ENCODE measurements at places on chromosomes 12 and 14. TPM values are rescaled to one million over a fixed set of nuclear protein-coding genes. Genes with fewer than 3 reads are reported as not detected.

- DNase-seq: no peak
Observed at GRCh38 chr14:71208702-71209357, 301.6 kb downstream of the PCNX1 start.

DNA sequence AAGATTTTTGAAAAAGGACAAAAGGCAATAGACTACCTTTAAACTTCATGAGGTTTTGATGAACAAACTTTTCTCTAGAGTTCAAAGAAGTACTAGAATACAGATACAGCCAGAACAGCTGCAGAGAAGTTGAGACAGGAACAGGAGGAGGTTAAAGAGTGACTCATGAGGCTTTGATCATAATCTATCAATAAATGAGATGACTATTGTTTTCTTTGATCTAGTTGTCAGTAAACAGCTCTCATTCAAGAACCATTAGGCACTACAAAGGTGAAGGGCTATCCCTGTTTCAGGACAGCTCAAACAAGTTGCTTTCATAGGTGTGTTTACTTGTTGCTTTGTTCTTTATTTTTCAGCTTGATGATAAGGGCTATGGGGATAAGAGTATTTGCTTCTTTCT is 2.4 kb downstream of the WASHC3 start:
- DNase-seq: no peak

DNA sequence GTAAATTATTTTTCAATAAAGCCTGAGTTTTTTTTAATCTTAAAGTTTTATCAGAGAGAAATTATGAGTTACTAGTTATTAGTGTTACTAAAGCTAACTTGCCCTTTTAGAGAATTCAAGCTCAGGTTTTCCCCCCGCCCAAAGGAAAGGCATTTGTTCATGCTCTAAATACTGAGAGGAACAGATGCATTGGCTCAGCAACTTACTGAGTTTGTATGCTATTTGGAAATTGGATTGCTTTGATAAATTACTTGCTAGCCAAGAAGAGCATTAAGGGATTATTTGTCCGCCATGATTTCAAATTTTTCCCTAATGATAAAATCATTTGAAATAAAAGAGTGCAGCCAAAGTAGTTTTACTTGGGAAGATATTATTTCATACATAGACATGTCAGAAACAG is 149.4 kb downstream of the METTL25 start:
- no peak for DNase-seq

GRCh38 chr12:68602720-68603119 is 8.0 kb upstream of the RAP1B start:
- no peak for DNase-seq

DNA sequence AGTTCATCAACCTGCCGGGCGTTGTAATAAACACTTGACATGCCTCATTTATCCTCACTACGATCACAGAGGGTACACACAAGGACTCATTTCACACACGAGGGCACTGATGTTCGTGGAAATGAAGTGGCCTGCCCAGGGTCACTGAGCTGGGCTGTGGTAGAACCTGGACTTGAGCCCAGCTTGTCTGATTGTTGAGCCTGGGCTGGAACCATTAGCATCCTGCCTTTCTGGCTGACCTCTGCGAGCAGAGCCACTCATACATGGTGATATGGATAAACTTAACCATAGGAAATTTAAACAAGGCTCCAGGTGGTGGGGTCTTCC is 16.6 kb upstream of the JDP2 start:
- no peak for DNase-seq

DNA sequence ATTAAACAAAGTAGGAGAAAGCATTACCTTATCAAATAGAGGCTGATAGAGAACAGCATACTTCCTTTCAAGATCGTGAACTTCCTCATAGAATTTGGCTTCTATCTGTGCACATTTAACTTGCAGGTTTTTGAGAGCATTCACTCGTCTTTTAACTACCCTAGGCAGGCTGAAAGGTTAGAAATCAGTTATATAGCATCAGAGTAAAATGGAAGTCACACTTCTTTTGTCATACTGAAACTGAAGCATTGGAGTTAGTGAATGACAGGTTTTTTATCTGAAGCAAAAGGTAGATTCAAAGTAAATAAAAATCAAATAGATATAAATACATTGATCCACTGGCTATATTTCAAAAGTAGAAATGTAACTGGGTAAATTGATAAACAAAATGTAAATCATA is 24.4 kb downstream of the NAP1L1 start:
- DNase-seq: no peak

Gene KRT77
- total RNA-seq: not detected

GRCh38 chr14:81172353-81172752 is 48.4 kb downstream of the GTF2A1 start:
- no peak for DNase-seq

DNA sequence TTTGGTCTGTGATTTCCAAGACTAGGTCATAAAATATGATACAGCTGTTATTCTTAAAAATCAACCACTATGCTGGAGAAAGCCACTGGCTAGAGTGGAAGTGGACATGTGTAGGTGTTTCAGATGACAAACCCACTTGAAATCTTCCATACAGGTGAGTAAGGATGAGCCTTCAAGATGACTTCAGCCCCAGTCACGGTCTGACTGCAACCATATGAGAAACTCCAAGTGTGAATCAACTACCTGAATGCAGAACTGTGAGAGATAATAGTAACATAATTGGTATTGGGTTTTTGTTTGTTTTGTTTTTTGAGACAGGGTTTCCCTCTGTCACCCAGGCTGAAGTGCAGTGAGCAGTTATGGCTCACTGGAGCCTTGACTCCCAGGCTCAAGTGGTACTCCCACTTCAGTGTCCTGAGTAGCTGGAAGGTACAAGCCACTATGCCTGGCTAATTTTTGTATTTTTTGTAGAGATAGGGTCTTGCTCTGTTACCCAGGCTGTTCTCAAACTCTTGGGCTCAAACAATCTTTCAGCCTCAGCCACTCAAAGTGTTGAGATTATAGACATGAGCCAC is 273.3 kb upstream of the LRIG3 start:
- DNase-seq: no peak

Gene IL22
- not detected for total RNA-seq

DNA sequence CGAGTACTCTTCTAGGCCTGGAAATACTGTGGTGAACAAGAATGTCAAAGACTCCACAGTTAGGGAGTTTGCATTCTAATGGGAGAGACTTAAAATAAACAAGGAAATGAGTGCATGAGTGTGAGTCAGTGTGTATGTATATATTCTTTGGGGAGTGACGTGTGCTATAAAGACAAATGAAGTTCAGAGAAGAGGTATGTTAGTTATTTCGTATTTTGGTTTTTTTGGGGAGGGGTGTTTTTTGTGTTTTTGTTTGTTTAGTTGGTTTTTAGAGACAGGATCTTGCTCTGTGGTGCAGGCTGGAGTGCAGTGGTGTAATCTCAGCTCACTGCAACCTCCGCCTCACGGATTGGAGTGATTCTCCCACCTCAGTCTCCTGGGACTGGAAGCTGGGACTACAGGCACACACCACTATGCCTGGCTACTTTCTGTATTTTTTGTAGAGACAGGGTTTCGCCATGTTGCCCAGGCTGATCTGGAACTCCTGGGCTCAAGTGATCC is 74.3 kb downstream of the SRGAP1 start:
- DNase-seq: no peak

GRCh38 chr12:122917507-122918121 is 21.7 kb upstream of the VPS37B start:
- DNase-seq: no peak

- DNase-seq: no peak
Observed at GRCh38 chr14:93926245-93926872, 785 bp upstream of the FAM181A start.

- DNase-seq: no peak
Observed at GRCh38 chr14:90620568-90621077, 195.6 kb downstream of the TTC7B start.

Gene CFAP73
- total RNA-seq: not detected

- no peak for DNase-seq
Observed at GRCh38 chr12:59677857-59678256, 82.0 kb downstream of the SLC16A7 start.

DNA sequence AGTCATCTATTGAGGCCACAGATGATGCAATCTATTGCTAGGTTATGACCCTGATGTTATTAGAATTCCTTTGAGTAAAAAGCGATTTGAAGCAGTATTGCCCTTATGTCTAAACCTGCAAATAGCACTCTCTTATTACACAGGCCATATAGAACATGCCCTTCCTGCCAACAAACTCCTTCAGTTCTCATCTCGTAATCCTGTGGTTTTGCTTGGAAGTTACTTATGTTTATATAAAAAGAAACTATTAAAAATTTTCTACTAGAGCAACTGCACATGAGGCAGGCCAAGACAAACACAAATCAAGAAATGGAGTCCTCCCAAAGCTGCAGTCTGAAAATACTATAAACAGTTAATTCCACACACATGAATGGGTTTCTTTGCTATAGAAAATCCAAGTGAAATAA is 1200.2 kb downstream of the LRFN5 start:
- no peak for DNase-seq

- DNase-seq: no peak
Observed at GRCh38 chr14:101958418-101959180, 5.8 kb upstream of the DYNC1H1 start.

Gene TNFAIP2
- 163 TPM for total RNA-seq

DNA sequence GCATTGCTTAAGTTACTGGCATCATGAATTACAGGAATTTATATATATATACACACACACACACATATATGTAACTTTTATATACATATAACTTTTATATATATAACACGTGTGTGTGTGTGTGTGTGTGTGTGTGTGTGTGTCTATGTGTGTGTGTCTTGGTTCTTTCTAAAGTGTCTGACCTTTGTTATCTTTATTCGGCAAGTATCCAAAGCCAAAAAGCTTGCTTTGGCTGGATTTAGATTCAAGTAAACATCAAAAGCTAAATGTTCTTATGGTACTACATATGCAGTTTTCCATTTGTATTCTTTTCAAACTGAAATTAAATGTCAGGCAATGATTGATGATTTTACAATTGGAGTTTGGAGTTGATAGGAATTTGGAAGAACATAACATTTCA is 69.9 kb downstream of the SLC16A7 start:
- no peak for DNase-seq

- DNase-seq: no peak
Observed at GRCh38 chr14:44895716-44896115, 66.0 kb downstream of the KLHL28 start.

DNA sequence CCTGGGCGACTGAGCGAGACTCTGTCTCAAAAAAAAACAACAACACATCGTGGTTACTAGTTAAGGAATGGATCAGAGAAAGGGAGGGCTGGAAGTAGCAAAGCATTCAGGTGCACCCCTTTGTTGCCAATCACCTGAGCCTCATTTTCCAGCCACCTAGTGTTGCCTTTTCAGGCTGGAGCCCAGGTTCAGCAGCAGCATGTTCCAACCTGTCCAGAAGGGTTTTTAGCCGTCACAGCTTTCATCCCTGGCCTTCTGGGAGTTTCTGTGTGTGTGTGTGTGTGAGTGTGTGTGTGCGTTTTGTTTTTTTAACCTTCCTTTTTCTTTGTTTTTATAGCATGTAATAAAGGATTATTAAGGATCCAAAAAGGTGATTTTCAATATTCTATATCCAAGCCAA is 121.1 kb upstream of the ATF1 start:
- DNase-seq: no peak

DNA sequence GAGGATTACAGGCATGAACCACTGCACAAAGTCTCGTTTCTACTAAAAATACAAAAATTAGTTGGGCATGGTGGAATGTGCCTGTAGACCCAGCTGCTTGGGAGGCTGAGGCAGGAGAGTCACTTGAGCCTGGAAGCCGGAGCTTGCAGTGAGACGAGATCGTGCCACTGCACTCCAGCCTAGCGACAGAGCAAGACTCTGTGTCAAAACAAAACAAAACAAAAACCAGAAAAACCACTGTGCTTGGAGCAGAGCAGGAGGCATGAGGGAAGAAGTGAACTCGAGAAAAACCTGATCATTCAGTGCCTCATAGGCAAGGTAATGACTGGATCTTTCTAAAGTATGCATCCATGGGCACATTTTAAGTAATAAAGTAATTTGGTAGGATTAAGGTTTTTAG is 487.8 kb downstream of the KCNH5 start:
- no peak for DNase-seq

GRCh38 chr12:121499929-121500793 is 80.7 kb downstream of the KDM2B start:
- DNase-seq: peak; percentile 78

Gene OTOGL
- 0.31 TPM for total RNA-seq

DNA sequence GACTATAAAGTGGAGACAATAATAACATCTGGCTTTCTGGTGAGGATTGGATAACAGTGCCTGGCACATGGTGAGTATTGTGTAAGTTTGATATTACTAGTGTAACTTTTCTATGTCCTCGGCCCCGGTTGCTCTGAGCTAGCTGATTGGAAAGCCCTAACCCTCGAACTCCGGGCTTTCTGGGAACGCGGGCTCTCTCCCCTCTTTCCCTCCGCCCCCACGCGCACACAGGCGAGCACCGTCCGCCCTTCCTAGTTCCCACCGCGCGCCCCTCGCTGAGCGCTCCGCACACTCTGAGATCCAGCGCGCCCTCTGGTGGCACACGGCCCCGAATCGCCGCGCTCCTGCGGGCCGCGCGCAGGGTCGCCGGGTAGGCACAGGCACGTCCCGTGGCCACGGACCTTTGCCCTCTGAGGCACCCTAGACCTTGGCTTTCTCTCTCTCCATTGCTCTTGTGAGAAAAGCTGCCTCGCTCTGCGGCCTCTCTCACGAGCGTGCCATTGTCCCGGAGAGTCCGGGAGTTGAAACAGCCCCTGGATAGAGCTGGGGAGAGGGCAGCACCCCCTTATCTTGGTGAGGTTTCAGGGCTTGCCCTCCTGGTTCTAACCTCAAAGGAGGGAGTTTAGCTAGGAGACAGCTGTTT is 23.2 kb upstream of the ESRRB start:
- DNase-seq: peak; percentile 89

DNA sequence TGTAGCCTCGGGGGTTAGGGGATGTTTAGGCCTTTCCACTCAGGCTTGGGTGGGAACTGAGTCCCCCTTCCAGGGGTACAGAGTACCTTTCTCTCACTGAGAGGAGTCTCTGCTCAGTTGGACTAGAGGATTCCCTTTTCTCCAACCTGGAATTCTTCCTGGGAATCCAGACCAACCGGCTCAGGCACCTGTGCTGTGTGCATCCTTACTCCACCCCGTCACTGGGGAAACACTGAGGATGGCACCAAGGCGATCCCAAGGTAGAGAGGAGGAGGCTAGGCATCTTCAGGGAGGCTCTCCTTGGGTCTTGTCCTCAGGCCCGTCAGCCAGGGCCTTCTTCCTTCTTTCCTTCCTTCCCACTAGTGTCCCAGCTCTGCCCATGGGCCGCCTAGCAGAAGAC is 871 bp upstream of the TGM1 start:
- no peak for DNase-seq

GRCh38 chr12:49827401-49828099 is 663 bp downstream of the NCKAP5L start:
- DNase-seq: peak; percentile 72
